ENCODE measurements at places on chromosomes 13 and 19.

DNA sequence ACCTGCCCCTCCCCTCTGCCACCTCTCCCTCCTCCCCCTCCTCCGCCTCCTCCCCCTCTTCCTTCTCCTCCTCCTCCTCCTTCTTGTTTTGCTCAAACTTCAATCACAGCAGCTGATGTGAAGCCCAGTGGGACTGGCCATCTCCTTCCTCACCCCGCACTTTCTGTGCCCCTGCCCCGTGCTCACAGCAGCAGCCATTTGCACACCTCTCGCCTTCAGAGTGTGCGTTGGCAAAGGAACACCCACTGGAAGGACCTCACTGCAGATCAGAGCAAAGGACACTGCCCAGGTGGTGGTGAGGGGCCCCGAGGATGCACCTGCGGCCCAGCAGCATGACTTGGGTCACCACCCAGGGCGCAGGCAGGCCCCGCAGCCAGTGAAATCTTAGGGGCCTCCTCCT, 98.8 kb downstream of the SOX1 start:
- DNase-seq, result no peak

DNA sequence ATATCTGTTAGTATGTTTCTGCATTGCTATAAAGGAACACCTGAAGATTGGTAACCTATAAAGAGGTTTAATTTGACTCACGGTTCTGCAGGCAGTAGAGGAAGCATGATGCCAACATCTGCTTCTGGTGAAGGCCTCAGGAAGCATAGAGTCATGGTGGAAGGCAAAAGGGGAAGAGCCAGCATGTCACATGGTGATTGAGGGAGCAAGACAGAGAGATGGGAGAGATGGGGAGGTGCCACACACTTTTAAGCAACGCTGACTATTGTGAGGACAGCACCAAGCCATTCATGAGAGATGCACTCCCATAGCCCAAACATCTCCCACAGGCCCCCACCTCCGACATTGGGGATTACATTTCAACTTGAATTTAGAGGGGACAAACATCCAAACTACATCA, 32.8 kb downstream of the COG6 start:
- DNase-seq, result no peak

DNA sequence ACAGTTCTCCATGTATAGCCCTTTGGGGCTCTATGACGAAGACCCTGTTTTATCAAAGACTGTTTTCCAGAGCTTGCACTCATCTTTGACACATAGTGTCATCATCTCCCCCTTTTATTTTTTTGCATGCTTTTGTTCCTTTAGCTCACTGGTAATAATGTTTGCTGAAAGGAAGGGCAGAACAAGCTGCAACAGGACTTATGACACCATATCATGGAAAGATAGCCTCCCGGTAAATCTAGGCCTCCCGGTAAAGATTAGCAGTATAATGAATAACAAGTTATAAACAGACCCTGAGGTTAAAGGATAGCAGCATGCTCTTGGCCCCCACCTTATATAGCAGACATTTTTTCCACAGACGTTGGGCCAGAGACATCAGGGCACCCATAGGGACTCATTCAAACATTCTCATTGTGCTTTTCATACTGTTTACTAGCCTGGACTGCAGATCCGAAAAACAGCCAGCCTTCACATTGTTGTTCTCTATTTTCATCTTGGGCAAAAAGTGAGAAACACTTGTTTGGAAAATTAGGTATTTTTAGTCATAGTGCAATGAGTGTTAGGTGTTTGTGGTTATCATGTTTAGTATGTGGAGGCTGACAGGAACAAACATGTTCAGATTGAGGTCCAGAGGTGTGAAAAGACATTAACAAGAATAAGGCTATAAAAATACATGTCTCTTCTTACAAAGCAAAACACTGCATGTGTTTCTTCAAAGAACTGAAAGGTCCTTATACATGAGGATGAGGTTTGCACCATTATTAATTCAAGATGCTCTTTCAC, 136.9 kb upstream of the SPRY2 start:
- no peak for DNase-seq

GRCh38 chr13:53064731-53065130, 36.1 kb downstream of the OLFM4 start:
- no peak for DNase-seq

DNA sequence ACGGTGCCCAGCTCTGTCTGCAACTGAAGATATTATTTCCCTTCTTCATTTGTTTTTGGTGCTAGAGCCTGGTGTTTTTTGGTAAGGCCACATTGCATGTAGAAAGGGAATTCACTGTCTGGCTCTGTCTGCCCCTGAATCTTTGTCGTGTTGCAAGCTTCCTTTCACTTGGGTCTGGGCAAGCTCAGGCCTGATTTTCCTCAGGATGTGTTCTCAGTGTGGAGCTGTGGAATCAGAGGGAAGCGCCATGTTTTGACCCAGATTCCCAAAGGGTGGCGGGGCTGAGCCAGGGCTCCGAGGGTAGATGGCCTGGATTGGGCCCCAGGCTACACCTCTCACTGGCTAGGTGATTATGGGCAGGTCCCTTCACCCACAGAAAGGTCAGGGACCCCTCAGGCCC, 8.6 kb downstream of the PRKCSH start:
- DNase-seq, result no peak

DNA sequence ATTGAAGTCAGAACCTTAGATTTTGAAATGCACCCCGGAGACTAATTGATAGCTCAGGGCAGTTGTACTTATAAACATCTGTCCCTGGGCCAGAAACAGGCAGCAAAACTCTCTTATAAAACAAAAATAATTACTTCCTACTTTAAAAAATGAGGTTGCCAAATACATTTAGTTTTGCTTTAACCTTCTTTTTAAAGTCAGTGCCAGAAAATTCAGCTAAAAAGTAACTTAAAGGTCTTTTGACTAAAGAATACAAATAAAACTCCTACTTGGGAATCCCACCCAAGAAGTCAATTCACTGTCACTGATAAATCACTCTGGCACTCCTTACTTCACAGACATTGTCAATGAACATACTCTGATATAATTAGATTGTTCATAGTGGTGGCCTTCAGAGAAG, 60.7 kb downstream of the DOCK9 start:
- DNase-seq, result no peak

- no peak for DNase-seq
Observed at GRCh38 chr13:41056194-41056593, 5.1 kb upstream of the WBP4 start.

- DNase-seq, result no peak
Observed at GRCh38 chr13:34162544-34162933, 344.6 kb downstream of the RFC3 start.

DNA sequence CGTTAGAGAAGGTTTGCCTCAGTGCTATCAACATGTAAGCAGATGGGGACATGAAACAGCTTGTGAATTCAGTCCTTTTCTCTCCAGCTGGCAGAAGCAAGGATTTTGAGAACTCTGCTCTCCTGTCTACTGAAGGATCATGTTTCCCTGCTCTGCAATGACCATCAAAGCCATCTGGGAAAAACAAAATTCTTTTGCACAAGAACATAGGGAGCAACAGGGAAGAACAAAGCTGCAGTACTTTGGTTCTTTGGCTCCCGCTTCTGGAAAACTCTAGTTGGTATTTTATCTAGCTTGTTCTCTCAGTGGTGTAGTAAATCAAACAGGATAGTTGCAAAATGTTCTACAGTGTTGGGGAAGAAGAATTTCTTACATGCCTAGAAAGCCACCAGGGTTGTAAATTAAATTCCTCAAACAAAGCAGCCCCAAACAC, 270.4 kb downstream of the ENOX1 start:
- DNase-seq, result no peak

DNA sequence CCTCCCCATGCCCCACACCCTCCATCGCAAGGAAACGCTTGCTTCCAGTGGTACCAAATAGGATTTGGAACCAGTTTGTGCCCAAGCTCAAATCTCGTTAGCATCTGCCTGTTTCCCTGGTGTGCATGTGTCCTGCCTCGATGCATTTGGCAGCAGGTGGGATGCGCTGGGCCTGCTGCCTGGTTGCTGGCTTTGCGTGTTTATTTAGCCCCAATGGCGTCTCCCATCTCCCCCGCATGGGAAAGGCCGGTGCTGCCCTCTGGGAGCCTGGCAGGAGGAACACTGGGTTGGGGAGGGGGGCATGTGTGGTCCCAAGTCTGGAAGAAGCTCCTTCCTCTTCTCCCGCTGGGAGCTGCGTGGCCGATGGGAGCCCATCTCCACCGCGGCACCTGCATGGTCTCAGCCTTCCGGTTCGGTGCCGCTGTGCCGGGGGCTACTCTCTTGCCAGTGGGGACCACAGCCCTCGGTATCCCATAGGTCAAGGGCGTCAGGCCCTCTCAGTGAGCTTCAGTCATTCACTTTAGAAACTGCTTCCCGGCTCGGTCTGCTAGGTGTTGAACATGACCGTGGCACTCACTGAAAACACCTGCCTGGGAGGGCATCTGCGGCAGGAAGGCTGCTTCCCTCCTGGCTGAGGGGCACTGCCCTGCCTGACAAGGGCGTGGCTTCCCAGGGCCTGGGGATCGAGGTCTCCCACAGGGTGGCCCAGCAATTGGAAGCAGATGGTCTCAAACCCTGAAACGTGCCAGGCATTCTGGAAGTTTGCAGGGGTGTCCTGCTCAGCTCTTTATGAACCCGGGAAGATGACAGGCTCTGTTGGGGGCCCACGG, 11.8 kb upstream of the F7 start:
- no peak for DNase-seq

DNA sequence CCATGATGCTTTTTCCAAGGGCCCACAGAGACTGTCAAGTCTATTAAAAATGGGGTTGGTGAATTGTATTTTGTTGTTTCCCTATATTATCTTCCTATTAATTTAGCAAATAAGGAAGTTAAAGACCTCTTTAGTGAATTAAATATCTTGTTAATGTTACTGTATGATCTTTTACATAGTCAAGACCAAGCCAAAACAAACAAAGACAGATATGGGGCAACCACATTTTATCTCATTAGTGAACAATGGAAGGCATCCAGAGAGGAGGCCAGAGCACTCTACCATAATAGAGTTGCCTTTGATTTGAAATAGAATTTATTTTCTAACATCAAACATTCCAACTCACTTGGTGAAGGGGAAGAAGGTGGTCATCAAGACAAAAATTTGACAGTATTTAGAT, 169.4 kb downstream of the B3GLCT start:
- DNase-seq, result no peak

- no peak for DNase-seq
Observed at GRCh38 chr19:33860312-33861090, 63.8 kb downstream of the KCTD15 start.

DNA sequence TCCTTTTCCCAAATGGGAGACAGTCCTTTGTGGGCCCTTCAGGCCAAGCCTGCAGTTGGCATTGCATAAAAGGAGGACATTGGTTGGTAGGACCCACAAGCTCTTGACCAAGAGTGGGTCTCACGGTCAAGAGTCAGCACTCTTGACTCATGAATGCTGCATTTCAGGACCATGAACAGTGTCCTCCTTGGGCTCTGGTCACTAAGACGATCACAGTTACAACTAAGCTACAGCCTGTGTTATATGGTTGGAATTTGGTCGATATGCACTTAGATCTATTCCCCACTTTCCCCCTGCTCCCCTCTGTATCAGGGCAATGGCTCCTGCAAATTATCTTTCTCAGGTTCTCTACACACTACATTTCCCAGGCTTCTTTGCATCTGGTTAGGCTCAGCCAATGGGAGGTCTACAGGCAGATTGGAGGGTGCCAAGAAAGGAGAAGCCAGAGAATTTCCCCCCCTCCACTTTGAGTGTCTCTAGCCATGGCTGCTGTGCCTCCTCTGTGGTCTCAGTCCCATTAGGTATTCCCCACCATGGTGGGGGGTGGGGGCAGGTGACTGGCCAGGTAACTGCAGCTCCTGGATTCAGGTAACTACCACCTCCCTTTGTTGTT, 3.1 kb upstream of the OLFM2 start:
- DNase-seq, result no peak

- DNase-seq, result no peak
Observed at GRCh38 chr13:110305949-110306339, 1.0 kb downstream of the COL4A1 start.

- DNase-seq, result no peak
Observed at GRCh38 chr19:49860336-49861102, 6.9 kb downstream of the PNKP start.

GRCh38 chr13:106369858-106370257, 165.6 kb downstream of the EFNB2 start:
- DNase-seq, result no peak

- no peak for DNase-seq
Observed at GRCh38 chr19:5172859-5173630, 167.6 kb downstream of the PTPRS start.

- no peak for DNase-seq
Observed at GRCh38 chr19:590396-590745, 690 bp downstream of the HCN2 start.

GRCh38 chr13:98252931-98253470, 75.9 kb upstream of the RNF113B start:
- DNase-seq, result no peak

DNA sequence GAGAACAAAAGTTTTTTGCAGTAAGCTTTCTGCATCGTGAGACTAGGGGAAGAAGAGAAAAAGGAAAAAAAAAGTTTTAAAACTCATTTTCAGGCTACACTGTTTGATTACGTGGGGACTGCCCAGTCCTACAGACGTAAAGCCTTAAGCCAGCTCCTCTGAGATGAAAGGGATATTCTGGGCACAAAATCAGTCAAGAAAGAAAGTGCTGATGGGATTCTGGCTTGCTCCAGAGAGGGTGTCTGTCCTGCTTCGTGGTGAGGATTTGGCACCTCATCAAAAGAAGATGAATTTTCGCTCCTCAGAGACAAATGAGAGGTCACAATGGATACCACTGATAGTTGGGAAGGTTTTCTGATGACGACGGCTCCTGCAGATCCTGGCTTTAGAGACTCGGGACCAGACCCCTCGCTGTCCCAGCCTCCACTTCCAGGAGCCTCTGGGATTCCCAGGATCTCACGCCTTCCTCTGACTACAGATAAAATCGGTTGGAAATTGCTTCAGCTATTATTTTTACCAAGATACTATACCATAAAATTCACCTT, 9.7 kb downstream of the TEX29 start:
- DNase-seq, result no peak

All from activated T-cell treated with anti-CD3 and anti-CD28 coated beads for 1 hour (primary cell).